ENCODE measurements at places on chromosomes 1 and 21.
A peak's percentile ranks its signal among the peaks of the same experiment; 100 is the strongest.

DNA sequence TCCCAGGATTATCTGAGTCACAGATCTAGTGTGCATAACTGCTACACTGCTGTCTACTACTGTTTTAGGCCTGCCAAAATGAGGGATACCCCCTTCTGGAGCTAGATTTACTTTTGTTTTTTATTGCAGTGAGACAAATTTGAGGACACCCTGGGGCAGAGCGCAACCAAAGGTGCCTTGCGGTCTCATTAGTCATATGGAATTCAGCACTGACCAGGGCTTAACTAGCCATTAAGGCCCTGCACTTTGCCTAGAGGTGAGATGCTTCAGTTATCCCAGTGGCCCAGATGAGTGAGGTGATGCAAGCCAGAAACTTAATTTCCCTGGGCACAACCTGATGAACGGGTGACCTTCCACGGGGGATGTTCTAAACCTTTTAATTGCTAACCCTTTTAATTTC is 998 bp upstream of the SPAG17 start:
- DNase-seq, result no peak
- H3K27ac ChIP-seq, result no peak overlapping the region
- no peaks in the 10 kb centered on the region for H3K4me1 ChIP-seq
- H3K36me3 ChIP-seq, result no peaks in the 10 kb centered on the region

DNA sequence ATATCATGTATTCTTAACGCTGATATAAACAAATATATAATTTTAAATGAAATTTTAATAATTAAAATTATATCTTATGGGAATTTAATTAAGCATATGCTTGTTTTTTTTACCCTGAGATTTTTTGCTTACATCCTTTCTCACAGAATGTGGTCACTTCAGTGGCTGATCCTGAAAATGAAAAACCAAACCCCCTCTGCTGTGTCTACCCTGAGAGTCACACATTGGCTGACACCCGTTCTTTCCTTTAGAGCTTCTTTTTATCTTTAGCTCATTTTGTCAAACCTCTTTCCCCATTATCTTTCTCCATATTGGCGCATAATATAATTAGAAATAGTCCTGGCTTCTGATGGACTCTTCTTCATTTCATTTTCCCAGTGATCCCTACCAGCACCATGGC is 10.8 kb upstream of the CACYBP start:
- peak overlapping the region; percentile 19 for H3K4me3 ChIP-seq
- no peaks in the 10 kb centered on the region for H3K27me3 ChIP-seq
- peaks cover 33% of the 10 kb centered on the region for H3K4me1 ChIP-seq
- peak overlapping the region; percentile 97 for H3K27ac ChIP-seq
- no peak for DNase-seq

DNA sequence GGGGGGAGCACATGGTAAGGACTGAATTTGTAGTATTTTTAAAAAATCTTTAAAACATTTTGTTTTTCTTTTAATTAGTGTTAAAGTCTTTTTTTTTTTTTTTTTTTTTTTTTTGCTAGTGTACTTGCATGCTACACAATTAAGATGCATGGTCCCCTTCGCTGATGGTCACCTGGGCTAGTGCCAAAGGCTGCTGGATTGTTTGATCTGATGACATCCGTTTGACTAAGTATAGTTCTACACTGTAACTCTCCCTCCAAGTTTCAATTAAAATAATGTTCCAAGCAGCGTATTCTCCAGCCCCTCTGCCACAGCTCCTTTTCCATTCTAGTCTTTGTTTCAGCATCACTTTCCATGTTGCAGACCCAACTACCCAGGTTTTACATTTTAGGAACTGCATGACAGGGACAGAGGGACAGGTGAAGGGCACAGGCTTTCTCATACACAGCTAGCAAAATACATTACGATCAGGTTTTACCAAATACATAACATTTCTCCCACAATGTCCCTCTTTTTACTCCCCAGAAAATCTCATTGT is 852 bp upstream of the RAVER2 start:
- peak overlapping the region; percentile 75 for H3K4me3 ChIP-seq
- DNase-seq, result no peak
- no peaks in the 10 kb centered on the region for H3K36me3 ChIP-seq
- peak overlapping the region; percentile 35 for H3K27ac ChIP-seq

DNA sequence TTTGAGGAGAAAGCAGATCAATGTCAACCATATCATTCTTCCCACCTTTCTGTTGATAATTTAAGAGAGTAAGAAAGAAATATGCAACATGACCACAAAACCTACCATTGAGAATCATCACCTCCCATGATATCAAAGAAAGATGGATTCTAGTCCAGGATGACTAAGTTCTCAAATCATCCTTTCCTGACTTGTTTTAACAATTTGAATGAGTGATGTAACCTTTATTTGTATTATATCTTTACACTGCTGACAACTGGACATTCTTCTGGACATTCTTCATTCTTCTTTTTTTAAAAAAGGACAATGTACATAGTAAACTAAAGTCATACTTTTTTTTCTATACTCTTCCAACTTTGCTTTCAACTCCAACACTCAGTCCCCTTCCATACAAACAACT is 9.5 kb downstream of the PSMB4 start:
- no peak for DNase-seq
- peaks cover 11% of the 10 kb centered on the region for H3K36me3 ChIP-seq
- H3K4me1 ChIP-seq, result no peaks in the 10 kb centered on the region

GRCh38 chr1:176869577-176869976 is 294.9 kb downstream of the ASTN1 start:
- no peak overlapping the region for H3K27ac ChIP-seq
- H3K36me3 ChIP-seq, result no peaks in the 10 kb centered on the region
- no peaks in the 10 kb centered on the region for H3K4me1 ChIP-seq
- H3K4me3 ChIP-seq, result no peak overlapping the region
- DNase-seq, result no peak

GRCh38 chr1:159924791-159925718 is at the start of gene TAGLN2:
Gene TAGLN2, minus strand, starts transcription at chr1:159925507. Its CDS starts 4,998 bp downstream, at chr1:159920509.
- H3K27ac ChIP-seq, result peak within 1 kb of the TSS; percentile 100
- peaks cover 64% of the 10 kb centered on the region for H3K4me1 ChIP-seq
- peak within 1 kb of the TSS; percentile 98 for H3K4me3 ChIP-seq
- H3K36me3 ChIP-seq, result peaks cover 20% of the 10 kb centered on the region
- peak; percentile 94 for DNase-seq
- peaks cover 5% of the 10 kb centered on the region for H3K27me3 ChIP-seq

- no peaks in the 10 kb centered on the region for H3K4me1 ChIP-seq
- H3K4me3 ChIP-seq, result no peak overlapping the region
- H3K27ac ChIP-seq, result no peak overlapping the region
Observed at GRCh38 chr1:13586001-13586400, 2.4 kb downstream of the PDPN start.

- no peaks in the 10 kb centered on the region for H3K4me1 ChIP-seq
- H3K4me3 ChIP-seq, result no peak overlapping the region
- H3K36me3 ChIP-seq, result no peaks in the 10 kb centered on the region
- peaks cover 6% of the 10 kb centered on the region for H3K27me3 ChIP-seq
- no peak for DNase-seq
Observed at GRCh38 chr1:41442697-41443251, 41.7 kb downstream of the EDN2 start.

DNA sequence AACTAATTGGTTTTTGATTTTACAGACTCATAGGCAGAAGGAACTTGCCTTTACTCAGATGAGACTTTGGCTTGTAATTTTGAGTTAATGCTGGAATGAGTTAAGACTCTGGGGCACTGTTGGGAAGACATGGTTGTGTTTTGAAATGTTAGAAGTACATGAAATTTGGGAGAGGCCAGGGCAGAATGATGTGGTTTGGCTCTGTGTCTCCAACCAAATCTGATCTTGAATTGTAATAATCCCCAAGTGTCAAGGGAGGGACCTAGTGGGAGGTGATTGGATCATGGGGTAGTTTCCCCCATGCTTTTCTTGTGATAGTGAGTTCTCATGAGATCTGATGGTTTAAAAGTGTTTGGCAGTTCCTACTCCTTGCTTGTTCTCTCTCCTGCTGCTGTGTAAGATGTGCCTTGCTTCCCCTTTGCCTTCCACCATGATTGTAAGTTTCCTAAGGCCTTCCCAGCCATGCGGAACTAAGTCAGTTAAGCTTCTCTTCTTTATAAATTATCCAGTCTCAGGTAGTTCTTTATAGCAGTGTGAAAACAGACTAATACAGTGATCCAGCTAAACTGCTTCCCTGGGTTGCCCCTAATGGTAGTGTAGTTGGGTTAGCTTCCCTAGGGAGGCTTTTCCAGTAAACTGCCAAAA is 10.2 kb downstream of the CPT2 start:
- DNase-seq, result no peak
- H3K27ac ChIP-seq, result no peak overlapping the region
- H3K4me1 ChIP-seq, result peaks cover 20% of the 10 kb centered on the region
- peaks cover 95% of the 10 kb centered on the region for H3K36me3 ChIP-seq
- no peak overlapping the region for H3K4me3 ChIP-seq

- H3K4me1 ChIP-seq, result peaks cover 5% of the 10 kb centered on the region
- H3K4me3 ChIP-seq, result no peak overlapping the region
- H3K36me3 ChIP-seq, result peaks cover 64% of the 10 kb centered on the region
Observed at GRCh38 chr1:111463029-111463683, 10.6 kb upstream of the C1orf162 start.

- DNase-seq, result no peak
- peaks cover 5% of the 10 kb centered on the region for H3K36me3 ChIP-seq
- H3K4me1 ChIP-seq, result no peaks in the 10 kb centered on the region
- no peak overlapping the region for H3K4me3 ChIP-seq
- H3K27ac ChIP-seq, result no peak overlapping the region
Observed at GRCh38 chr1:11151826-11152612, 37.1 kb upstream of the ANGPTL7 start.

DNA sequence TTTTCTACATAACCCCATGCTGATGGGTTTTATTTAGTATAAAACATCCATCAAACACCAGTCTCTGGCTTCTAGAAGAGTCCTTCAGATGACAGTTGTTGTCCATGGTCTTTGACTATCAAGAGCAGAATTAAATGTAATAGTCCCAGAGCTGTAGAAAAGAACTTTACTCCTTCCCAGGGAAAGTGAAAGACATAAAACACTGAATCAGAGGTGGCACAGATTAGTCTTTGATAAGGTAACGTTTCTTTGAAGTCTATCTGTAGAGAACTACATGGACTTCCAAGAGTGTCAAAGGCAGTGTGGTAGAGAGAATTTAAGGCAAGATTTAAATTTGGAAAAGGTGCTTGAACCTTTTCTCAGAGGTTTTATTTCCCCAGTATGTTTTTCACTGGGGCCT is 21.9 kb downstream of the SYNC start:
- H3K4me3 ChIP-seq, result no peak overlapping the region
- H3K36me3 ChIP-seq, result peaks cover 94% of the 10 kb centered on the region
- H3K4me1 ChIP-seq, result no peaks in the 10 kb centered on the region
- no peaks in the 10 kb centered on the region for H3K27me3 ChIP-seq

DNA sequence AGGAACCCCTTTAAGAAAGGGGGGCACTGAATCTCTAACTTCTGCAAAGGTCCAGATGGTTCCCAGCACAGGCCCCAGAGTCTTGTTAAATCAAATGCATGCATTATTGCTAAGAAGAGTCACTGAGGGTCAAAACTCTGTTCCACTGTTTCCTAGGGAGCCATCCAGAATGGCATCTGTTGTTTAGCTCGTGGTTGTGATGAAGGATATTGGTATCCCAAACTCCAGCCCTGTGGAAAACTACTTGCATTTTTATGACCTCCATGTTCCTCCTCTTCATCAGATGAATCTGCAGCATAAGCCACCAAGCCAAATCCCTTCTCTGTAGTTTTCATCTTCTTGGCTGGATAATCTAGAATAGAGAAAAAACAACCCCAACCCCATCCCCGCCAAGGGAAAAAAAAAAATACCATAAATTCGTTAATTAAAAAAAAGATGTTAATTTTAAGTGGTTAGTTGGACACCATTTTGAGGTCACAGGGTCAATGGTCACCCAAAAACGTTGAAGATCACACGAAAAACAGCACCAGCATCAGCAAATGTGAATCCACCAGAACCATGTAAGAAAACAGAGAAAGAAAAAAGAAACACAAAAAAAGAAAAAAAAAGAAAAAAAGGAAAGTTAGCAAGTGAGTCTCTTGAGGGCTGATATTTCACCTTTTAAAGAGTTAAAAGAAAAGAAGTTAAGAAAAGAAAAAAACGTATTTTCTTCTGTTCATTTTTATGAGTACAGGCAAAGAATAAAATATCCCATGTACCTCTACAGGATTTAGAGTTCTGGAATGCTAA is 3.0 kb upstream of the RIT1 start:
- peaks cover 87% of the 10 kb centered on the region for H3K36me3 ChIP-seq
- H3K27ac ChIP-seq, result no peak overlapping the region
- no peaks in the 10 kb centered on the region for H3K27me3 ChIP-seq
- H3K4me1 ChIP-seq, result peaks cover 23% of the 10 kb centered on the region
- no peak overlapping the region for H3K4me3 ChIP-seq

DNA sequence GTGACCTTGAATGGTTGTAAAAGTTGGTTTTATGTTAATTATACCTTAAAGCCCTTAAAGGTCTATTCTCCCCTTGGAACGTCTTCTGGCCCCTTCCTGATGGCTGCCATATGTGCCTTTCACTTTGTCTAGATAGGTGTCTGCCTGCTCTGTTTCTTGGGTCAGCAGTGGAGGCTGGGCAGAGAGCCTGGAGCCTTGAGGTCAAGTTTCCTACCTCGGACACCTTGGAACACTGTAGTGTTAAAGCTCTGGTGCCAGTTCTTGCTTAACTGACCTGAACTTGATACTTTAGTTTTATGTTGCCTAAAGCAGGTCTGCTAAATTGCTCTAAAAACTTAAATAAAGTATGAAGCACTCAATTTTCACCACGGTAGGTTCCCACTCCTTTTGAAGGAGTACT is 86.5 kb downstream of the CDC14A start:
- H3K27ac ChIP-seq, result peak overlapping the region; percentile 95
- no peak for DNase-seq
- no peak overlapping the region for H3K4me3 ChIP-seq
- H3K4me1 ChIP-seq, result peaks cover 76% of the 10 kb centered on the region
- H3K27me3 ChIP-seq, result no peaks in the 10 kb centered on the region

DNA sequence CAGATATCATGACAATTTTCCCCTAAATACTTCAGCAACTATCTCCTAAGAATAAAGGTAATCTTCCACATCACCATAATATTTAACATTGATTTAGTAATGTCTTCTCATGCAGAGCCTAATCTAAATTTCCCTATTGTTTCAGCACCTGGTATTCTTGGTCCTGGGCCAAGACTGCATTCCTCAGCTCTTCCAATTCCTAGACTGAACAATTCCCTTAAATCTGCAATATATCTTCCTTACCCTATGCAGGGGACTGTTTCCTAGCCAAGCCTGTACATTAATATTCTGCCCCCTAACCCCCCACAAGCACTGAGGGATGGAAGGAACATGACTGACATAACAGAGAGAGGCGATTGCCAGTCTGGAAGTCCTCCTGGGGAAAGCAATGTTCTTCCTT is 28.7 kb upstream of the DISP1 start:
- no peak for DNase-seq
- peaks cover 8% of the 10 kb centered on the region for H3K27me3 ChIP-seq
- H3K36me3 ChIP-seq, result no peaks in the 10 kb centered on the region
- H3K4me3 ChIP-seq, result no peak overlapping the region
- H3K27ac ChIP-seq, result no peak overlapping the region

DNA sequence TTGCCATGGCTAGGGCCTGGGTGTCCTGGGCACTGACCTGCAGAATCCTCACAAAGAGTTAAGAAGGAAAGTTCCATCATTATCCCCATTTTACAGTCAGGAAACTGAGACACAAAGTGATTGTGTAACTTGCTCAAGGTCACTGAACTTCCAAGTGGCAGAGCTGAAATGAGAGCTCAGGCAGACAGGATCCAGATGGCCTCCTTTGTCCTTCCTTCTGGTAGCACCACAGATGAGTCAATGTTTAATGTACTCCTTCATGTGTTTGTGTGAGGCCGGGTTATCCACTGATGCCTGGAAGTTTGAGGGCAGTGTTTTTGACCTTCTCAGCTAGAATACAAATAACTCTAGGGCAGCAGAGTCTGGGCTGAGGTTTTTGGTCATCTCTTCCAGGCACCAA is 207.0 kb downstream of the TNR start:
- DNase-seq, result no peak
- H3K4me1 ChIP-seq, result no peaks in the 10 kb centered on the region
- H3K36me3 ChIP-seq, result no peaks in the 10 kb centered on the region
